ENCODE measurements at places on chromosomes 16 and 17.

GRCh38 chr16:81638286-81638945 lies 140.7 kb upstream of the PLCG2 start:
- DNase-seq = no peak
- H3K27me3 ChIP-seq = no peaks in the 10 kb centered on the region
- H3K36me3 ChIP-seq = no peaks in the 10 kb centered on the region
- H3K4me3 ChIP-seq = no peak overlapping the region

DNA sequence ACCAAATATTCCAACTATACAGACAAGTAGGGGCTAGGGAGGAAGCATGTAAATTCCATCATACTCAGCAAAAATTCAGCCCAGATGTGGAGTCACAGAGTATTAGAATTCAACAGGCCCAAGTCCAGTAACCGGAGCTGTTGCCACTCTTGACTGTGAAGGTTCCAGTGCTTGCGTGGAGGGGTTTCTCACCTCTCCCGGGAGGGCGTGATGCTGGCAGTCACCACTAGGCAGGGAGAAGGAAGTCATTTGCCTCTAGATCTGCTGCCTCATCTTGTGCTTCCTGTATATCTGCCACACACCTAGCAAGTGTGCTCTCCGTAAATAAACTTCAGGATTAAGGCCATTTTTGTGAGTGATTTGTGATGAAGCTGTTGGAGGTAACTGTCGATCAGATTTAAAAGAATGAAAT lies 1.0 kb upstream of the CKLF start:
- 0 out of 2 replicates have a peak, but pooled peaks cover 2% of the 10 kb centered on the region for H3K4me1 ChIP-seq
- no peaks in the 10 kb centered on the region for H3K27me3 ChIP-seq
- H3K27ac ChIP-seq = no peak overlapping the region
- DNase-seq = no peak
- H3K4me3 ChIP-seq = no peak overlapping the region

DNA sequence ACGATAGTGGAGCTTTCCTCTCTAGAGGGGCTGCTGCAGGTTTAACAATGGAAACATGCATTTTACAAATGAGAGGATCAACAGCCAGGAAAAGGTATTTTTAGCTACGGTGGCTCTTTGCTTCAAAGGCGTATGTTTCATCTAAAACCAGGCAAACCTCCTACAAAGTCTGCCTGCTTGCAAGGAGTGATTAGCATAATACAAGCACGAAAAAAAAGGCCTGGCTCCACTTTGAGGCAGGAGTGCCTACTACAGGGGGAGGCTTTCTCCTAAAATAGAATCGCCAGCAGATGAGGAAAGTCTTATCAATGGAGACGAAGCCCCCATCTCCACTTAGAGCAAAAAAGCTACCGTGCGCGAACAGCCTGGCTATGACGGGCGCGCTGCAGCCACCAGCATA lies 27.1 kb upstream of the MTSS2 start:
- H3K4me1 ChIP-seq = peaks cover 21% of the 10 kb centered on the region
- H3K36me3 ChIP-seq = no peaks in the 10 kb centered on the region
- H3K27me3 ChIP-seq = no peaks in the 10 kb centered on the region
- no peak for DNase-seq

- no peak for DNase-seq
- H3K4me1 ChIP-seq = peaks cover 2% of the 10 kb centered on the region
- H3K27me3 ChIP-seq = no peaks in the 10 kb centered on the region
- H3K36me3 ChIP-seq = no peaks in the 10 kb centered on the region
- H3K27ac ChIP-seq = no peak overlapping the region
These were observed 113.4 kb upstream of the FOXF1 start for GRCh38 chr16:86396901-86397311.

DNA sequence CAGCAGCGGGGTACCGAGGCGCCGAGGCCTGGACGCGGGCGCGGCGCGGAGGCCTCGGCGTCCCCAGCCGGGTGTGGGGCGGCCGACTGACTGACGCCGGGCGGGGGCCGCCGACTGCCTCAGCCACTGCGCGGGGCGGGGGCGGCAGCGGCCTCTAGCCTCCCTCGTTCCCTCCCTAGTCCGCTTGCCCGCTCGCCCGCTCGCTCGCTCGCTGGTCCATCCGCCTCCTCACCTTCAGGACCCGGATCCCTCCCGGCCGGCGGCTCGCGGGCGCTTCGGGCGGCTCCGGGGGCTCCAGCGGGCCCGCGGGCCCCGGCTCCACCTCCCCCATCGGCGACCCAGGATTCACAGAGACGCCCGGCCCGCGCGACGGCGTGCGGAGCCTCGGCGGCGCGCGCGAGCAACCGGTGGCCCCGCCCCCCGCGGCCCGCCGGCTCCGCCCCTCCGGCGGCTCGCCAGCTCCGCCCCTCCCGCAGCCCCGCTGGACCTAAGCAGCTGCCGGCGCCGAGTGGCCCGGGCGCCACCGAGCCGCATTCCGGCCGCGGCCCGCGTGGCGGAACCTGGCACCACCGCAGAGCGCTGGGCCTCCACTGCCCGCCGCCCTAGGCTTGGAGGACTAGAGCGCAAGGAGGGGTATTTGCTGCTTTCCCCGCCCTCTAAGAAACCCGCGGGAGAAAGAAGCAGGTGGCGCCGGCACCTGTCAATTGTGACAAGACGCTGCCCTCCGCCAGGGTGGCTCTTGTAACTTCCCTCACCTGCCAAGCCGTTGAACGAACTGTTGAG lies 773 bp downstream of the PHLPP2 start:
- no peak overlapping the region for H3K27ac ChIP-seq
- DNase-seq = no peak
- H3K4me3 ChIP-seq = peak overlapping the region; percentile 92
- no peaks in the 10 kb centered on the region for H3K4me1 ChIP-seq
- H3K36me3 ChIP-seq = no peaks in the 10 kb centered on the region

GRCh38 chr16:899683-900060 lies 71.1 kb downstream of the LMF1 start:
- no peaks in the 10 kb centered on the region for H3K4me1 ChIP-seq
- no peak overlapping the region for H3K27ac ChIP-seq
- no peak overlapping the region for H3K4me3 ChIP-seq
- H3K36me3 ChIP-seq = no peaks in the 10 kb centered on the region

DNA sequence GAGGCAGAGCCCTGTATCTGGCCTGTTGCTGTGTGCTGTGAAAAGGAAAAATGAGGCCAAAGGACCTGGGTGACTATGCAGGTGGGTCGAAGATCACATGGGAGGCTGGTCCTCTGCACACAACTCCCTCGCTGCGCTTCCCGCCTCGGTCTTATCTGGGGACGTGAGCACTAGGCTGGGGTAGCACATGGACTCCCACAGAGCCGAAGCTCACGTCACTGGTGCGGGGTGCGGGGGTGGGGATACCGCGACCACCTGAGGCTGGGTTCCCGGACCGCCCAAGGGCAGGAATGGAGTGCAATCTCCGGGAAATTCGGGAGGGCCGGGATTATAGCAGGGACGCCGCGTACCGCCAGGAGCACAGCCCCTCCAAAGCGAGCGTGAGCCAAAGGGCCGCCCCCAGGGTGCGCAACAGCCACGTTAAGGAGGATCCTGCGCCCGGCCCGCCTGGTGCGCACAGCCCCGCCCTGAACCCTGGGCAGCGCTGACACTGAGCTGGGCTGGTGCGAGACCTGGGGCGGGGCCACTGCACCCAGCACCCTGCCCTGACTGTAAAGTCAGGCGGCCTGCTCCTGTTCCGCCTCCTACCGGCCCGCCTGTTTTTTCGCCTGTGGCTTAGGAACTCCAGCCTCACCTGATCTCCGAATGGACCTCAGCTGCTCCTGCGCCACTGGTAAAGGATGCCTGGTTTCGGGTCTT lies 4.8 kb downstream of the MT1A start:
- H3K27me3 ChIP-seq = peaks cover 95% of the 10 kb centered on the region
- H3K36me3 ChIP-seq = no peaks in the 10 kb centered on the region
- no peaks in the 10 kb centered on the region for H3K4me1 ChIP-seq
- DNase-seq = no peak

GRCh38 chr17:74921026-74921681 lies 1.9 kb downstream of the USH1G start:
- H3K4me3 ChIP-seq = no peak overlapping the region
- DNase-seq = no peak
- H3K4me1 ChIP-seq = peaks cover 10% of the 10 kb centered on the region

DNA sequence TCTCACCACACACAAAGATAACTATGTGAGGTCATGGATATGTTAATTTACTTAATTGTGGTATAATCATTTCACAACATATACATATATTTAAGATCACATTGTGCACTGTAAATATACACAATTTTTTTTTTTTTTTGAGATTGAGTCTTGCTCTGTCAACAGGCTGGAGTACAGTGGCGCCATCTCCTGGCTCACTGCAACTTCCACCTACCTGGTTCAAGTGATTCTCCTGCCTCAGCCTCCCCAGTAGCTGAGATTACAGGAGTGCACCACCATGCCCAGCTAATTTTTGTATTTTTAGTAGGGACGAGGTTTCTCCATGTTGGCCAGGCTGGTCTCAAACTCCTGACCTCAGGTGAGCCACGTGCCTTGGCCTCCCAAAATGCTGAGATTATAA lies 11.5 kb upstream of the PRSS54 start:
- DNase-seq = peak; percentile 25
- no peak overlapping the region for H3K27ac ChIP-seq
- no peaks in the 10 kb centered on the region for H3K4me1 ChIP-seq
- H3K27me3 ChIP-seq = no peaks in the 10 kb centered on the region

GRCh38 chr16:85821390-85822135 lies 22.1 kb downstream of the COX4I1 start:
- H3K36me3 ChIP-seq = no peaks in the 10 kb centered on the region
- H3K27me3 ChIP-seq = no peaks in the 10 kb centered on the region
- no peaks in the 10 kb centered on the region for H3K4me1 ChIP-seq
- peak; percentile 45 for DNase-seq

DNA sequence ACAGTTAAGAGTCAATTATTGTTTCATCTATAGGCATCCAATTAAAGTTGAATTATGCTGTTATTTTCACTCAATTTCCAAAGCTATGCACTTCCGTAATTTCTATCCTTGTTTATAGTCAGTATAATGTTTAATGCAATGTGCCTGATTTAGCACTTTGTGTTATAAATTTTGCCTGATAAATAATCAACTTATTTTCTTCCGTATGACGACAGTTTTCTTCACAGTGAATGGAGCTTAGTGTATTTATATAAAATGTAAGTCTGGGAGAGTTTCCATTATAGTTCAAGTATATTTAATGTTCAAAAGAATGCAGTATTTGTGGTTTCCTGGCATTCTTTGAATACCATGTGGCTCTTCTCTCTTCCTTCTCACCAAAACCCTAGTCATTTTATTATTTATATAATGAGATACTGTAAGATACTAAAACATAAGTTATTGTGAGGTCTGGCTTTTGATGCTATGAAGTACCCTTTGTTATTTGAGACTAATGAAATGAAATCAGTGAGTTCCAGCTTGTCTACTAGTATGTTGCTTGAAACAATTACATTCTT lies 240.6 kb downstream of the PRKCA start:
- H3K4me1 ChIP-seq = peaks cover 2% of the 10 kb centered on the region
- H3K27me3 ChIP-seq = no peaks in the 10 kb centered on the region
- no peak overlapping the region for H3K4me3 ChIP-seq
- H3K27ac ChIP-seq = no peak overlapping the region

DNA sequence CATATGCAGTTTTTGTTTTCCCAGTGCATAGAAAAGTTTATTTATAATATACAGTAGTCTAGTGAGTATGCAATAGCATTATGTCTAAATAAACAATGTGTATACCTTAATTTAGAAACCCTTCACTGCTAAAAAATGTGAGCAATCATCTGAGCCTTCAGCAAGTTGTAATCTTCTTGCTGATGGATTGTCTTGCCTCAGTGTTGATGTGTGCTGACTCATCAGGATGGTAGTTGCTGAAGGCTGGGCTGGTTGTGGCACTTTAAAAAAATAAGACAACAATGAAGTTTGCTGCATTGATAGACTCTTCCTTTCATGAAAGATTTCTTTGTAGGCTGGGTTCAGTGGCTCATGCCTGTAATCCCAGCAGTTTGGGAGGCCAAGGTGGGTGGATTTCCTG lies 13.9 kb upstream of the CAPNS2 start:
- no peak overlapping the region for H3K4me3 ChIP-seq
- no peaks in the 10 kb centered on the region for H3K27me3 ChIP-seq
- no peaks in the 10 kb centered on the region for H3K4me1 ChIP-seq
- H3K36me3 ChIP-seq = no peaks in the 10 kb centered on the region

GRCh38 chr17:40027614-40028012 lies 12.4 kb downstream of the CSF3 start:
- H3K4me1 ChIP-seq = peaks cover 2% of the 10 kb centered on the region
- H3K27me3 ChIP-seq = no peaks in the 10 kb centered on the region
- H3K4me3 ChIP-seq = no peak overlapping the region

- H3K4me3 ChIP-seq = no peak overlapping the region
- H3K27ac ChIP-seq = no peak overlapping the region
- peaks cover 1% of the 10 kb centered on the region for H3K4me1 ChIP-seq
- DNase-seq = no peak
- H3K36me3 ChIP-seq = no peaks in the 10 kb centered on the region
These were observed 139.1 kb downstream of the SOX9 start for GRCh38 chr17:72259922-72260321.

- peaks cover 12% of the 10 kb centered on the region for H3K27me3 ChIP-seq
- H3K36me3 ChIP-seq = no peaks in the 10 kb centered on the region
- DNase-seq = no peak
- no peak overlapping the region for H3K4me3 ChIP-seq
- H3K4me1 ChIP-seq = no peaks in the 10 kb centered on the region
These were observed 2.1 kb upstream of the ITGB3 start for GRCh38 chr17:47251421-47251940.

DNA sequence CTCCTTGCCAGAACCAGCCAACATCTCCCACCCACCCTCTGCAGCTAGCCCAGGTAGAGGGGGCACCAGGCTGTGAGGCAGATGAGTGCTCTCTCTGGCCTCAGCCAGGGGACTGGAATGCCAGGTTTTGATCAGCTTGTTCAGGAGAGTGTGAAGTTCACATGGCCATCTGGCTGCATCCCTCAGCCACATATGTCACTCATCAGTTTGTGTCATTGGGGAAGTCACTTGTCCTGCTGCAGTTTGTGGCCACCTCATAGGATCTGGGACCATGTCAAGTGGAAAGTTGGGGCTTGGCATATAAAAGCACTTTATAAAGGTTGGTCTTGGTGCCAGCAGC lies 147.6 kb downstream of the SOCS1 start:
- H3K4me3 ChIP-seq = no peak overlapping the region
- H3K36me3 ChIP-seq = no peaks in the 10 kb centered on the region
- no peaks in the 10 kb centered on the region for H3K27me3 ChIP-seq
- H3K4me1 ChIP-seq = no peaks in the 10 kb centered on the region
- no peak for DNase-seq

DNA sequence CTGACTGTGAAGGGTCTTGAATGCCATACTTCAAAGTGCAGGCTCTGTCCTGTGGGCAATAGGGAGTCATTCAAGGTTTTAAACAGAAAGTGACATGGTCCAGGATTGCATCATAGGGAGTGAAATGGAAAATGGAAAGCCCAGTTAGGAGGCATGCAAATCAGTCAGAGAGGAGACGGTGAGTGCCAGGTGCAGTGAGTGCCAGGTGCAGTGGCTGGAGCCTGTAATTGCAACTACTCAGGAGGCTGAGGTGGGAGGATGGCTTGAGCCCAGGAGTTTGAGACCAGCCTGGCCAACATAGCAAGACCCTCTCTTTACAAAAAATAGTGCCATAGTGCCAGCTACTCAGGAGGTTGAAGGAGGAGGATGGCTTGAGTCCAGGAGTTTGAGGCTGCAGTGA lies 35.2 kb upstream of the SIAH1 start:
- no peaks in the 10 kb centered on the region for H3K36me3 ChIP-seq
- no peaks in the 10 kb centered on the region for H3K4me1 ChIP-seq
- no peak overlapping the region for H3K4me3 ChIP-seq
- H3K27me3 ChIP-seq = no peaks in the 10 kb centered on the region
- no peak for DNase-seq

GRCh38 chr16:69821844-69822173 lies 59.7 kb downstream of the WWP2 start:
- H3K27ac ChIP-seq = no peak overlapping the region
- H3K4me3 ChIP-seq = no peak overlapping the region
- DNase-seq = no peak
- no peaks in the 10 kb centered on the region for H3K36me3 ChIP-seq
- H3K27me3 ChIP-seq = no peaks in the 10 kb centered on the region
